ENCODE measurements at places on chromosomes 5 and 9.

DNA sequence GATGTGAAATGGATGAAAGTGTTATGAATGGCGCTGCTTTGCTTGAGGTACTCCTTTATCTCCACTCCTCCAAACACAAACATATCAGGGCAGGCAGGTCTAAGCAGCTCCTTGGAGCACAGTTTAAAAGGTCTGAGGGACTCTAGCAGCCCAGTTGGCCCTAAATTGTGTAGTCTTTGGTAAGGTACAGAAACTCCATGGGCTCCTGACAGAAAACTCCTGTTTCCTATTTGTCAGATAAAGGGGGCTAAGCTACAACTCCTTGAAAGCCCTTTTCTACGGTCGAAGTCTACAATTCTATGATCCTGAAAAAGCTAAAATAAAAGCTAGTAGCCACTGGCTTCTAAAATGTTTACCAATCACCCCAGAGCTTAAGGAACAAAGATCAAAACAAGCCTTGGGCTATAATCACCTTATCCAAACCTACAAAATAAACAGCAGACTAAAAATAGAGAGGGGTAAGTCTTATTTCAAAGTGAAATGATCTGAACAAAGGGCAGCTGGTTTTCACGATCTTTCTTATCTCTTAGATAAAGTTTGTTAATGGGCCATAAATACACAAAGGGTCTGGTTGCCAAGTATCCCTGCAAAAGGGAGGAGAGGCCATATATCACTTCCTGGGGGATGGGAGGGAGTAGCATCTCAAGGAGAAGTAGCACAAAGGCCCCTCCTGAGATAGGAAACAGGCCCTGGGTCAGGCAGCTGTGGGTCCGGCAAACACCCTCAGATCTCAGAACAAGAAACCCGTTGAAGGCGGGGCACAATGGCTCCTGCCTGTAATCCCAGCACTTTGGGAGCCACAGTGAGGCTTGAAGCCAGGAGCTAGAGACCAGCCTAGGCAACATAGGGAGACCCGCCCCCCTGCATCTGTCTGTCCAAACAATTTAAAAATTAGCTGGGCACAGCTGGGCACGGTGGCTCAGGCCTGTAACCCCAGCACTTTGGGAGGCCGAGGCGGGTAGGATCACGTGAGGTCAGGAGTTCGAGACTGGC lies 28.3 kb upstream of the DENND4C start:
- peak; percentile 56 for DNase-seq

DNA sequence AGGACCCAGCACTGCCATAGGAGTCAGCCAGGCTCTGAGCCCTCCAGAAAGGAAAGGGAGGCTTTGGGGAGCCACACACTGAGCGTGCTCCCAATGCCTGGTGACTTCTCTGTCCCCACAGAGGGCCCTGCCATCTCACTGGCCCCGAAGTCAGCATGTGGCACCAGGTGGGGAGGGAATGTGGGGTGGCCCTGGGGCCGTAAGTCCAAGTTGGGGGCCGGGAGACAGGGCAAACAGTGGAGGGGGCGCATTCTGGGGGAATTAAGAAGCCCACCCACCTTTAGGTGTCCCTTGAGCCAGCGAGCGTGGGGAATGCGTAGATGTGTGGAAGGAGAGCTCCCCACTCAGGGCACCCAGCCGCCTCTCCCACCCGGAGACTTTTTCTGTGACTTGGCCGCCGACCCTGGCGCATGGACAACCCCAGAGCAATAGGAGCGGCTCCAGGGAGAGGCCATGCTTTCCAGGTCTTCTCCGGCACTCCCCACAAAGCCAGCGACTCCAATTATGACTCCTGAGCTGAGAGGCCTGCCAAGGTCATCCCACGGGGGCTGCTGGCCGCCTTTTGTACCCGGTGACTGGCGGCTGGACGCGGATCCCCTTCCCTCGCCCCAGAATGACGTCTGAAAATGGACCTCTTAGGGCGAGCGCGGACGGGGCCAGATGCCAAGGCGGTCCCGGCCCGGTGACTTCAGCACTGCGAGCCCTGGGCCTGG lies 9.8 kb downstream of the IRX1 start:
- DNase-seq, result no peak

DNA sequence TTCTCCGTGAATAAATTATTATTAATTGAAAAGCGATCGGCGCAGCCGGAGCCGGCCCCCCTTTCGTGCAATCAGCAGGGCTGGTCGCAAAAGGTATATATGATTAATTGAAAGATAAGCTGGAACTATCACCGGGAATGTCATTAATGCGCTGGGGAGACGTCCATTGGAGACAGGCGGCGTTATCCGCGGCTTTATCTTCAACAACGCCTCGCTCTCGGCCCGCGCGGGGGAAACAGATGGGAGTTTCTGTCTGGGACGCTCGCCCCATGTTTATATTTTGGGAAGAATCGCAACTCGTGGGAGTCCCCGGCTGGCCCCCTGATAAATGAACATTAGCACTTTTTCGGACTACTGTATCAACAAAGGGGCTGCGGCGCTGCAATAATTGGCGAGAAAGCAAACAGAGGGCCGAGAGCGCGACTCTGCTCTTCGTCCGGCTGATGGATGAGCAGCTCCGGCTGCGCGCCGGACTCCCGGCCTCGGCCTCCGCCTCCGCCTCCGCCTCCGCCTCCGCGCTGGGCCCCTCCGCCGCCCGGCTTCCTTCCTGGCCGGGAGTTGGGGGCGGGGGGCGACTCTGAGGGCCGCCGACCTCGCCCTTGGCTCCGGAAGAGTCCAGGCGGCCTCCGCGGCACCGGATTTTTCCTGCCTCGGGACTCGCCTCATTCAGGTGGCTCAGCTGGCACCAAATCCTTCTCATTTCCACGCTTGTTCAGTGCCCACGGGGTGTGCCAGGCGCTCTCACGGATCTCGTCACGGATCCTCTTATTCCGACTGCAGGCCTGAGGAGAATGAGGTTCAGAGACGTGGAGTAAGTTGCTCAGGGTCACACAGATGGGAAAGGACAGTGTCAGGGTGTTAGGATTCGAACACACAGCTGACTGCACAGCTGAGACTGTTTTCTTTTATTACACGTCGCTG lies 3.6 kb upstream of the NKX2-5 start:
- DNase-seq, result peak; percentile 64

GRCh38 chr5:117568622-117569021 lies 994.0 kb upstream of the SEMA6A start:
- no peak for DNase-seq

DNA sequence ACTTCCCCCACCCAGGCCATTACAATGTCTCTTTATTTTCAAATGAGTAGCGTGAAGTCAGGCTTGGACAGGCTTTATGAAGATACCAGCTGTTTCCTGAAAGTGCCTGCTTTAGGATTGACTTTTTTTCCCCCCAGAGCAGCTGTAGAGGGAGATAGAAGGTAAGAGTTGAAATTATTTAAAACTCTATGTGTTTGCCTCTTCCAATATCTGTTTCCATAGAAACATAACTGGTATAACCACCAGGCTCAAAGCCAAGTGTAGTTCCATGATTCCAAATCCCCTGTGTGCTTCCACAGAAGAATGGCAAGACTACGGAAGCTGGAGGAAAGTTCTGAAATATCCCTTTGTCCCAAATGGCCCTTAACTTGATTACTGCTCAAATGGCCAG lies 87.4 kb upstream of the TBC1D2 start:
- DNase-seq, result peak; percentile 44

- no peak for DNase-seq
These were observed 1.6 kb downstream of the CEMIP2 start for GRCh38 chr9:71766663-71767062.

DNA sequence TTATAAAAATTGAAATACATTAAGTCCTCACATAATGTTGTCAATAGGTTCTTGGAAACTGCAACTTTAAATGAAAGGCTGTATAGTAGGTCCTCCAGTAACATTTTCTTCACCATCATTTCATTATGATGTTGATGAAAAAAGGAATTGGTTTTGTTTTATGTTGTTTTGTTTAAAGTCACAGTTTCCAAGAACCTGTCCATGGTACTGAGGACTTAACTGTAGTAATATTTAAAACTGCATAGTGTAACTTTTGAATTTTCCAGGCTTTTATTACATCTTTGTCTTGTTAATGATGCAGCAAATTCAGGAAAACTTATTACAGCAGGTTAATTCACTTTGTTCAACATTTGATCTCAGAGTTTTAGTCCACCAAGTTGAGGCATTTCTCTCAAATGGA lies 11.6 kb downstream of the SECISBP2 start:
- DNase-seq, result no peak

DNA sequence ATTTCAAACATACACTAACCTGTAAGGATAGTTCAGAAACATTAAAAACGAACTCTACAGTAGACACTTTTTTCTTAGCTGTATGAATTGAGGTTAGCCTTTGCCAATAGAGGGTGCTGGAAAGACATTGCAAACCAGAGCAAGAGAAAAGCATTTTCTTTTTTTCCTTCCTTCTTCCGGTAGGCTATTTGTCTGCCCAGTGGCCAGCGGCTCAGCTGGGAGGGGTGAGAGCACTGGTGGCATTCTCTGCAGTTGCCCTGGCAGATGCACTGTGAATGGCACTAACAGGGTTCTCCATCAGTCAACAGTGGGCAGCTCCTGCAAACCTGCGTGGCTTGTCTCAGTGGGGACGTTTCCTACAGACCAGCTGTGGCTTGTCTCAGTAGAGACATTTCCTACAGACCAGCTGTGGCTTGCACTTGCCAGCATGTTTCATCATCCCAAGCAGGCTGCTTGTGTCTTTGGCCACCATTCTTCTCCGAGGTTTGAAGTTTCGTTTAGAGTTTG lies 984.5 kb upstream of the CDH18 start:
- DNase-seq, result peak; percentile 91

DNA sequence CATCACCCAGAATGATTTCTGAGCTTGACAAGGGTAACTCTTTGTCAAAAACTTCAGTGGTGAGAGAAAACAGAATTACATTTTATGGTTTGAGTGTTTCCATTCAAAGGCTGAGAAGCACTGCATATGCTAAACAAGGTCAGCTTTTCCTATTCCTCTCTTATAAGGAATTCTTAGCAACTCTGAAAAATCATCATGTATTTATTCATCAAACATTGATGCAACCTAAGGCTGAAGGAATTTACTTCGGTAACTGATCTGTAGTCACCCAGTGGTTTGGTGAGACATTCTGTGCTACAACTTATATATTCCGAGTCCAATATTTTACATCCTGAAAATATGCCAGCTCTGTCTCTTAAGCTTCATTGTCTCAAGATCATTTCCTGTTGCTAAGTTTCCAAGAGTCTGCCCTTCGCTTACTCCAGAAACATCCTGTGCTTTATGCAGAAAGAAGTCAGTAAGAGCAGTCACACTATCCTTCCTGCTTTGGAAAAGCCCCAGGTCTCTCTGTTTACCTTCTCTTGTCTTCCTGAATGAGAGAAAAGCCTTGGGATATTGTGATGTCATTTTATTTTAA lies 176.6 kb upstream of the TBCA start:
- DNase-seq, result peak; percentile 56

DNA sequence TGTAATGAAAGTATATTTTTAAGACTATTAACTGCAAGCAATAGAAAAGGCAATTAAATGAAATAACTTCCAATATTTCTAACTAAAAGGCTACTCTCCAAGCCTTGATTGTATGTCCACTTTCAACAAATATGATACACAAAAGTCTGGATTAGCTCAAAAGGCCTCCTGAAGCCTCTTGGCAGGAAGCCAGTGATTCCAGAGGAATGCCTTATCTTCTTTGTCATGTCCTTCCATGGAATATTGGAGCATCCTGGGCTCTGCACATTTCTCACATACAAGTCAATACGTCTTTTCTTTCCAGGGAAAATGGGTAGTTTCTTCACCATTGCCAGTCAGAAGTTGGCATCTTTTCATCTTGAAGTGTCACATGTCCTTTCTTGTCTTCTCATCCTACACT lies 357.8 kb downstream of the KDM4C start:
- DNase-seq, result peak; percentile 44

DNA sequence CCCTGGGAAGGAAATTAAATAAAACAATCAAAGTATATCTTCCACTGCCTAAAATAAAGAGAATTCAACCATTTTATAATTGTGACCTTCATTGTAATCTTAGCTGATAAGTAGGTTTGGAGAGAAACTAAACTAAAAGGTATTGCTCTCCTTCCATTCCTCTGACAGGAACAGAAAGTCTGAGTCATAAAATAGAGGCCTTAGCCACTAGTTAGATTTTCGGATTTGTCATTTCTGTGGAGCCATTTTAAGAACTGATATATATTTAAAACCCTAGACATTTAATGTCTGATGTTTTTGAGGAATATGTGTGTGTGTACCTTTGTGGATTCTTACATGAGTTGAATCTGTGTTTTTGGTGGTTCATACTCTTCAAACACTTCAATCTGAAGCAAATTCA lies 11.8 kb upstream of the TMC1 start:
- DNase-seq, result no peak

DNA sequence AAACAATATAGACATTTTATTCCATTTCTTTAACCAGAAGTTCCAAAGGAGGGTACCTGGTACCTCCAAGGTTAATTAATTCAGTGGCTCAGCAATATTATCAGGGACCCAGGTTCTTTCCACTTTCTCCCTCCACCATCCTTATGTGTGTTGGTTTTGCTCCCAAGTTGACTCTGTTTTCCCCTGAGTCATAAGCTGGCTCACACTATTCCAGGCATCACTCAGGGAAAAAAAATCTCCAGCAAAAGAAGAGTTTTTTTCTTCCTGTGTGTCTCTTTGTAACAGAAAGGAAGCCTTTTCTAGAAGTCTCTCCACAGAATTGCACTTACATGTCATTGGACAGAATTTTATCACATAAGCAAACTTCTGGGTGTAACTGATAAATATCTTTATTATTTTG lies 31.2 kb upstream of the GALNT10 start:
- DNase-seq, result no peak

DNA sequence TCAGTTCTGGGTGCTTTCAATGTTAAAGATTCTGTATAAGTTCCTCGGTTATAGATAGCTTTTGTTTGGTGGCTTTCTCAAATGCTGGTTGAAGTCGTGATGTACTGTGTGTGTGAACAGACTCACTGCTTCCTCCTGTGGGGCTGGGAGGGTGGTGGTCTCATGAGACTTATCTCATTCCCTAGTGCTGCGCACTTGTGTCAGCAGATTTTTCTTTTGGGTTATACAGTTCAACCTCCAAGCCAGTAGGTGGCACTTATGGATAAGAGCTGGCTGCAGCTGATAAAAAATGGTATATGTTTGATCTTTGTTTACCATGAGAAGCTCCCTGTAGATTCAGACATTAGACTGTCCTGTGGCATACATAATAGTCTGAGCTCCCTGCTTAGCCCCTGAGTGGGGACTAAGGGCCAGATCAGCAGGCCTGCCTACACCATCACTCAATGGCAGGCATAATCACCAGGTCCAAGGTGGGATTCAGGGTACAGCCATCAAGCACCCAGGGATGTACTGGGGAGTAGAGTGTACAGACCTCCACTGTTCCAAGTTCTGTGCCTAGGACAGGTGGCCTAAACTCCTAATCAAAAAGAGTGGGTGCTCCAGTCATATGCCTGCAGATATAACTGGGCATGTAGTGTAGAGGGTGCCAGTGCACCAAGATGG lies 174.2 kb downstream of the OXCT1 start:
- DNase-seq, result peak; percentile 63

DNA sequence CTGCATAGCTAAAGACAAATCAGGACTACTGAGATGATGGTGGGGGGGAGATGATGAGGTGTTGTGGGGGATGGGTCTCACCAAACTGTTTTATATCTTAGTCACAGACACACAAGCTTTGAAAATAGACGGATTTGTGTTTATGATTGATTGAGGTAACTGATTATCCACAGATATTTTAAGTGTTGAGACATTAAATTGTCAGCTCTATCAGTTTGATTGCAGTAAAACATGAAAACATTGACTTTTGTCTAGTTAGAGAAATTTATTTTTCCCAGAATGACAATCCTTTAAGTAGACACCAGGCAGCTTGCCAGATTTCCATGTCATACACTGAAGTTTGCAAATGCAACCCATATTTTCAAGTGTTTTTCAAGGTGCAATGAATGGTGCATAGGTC lies 149.8 kb downstream of the NR2F1-AS1 start:
- DNase-seq, result no peak
